Naive B cell (primary cell): ENCODE measurements at places on chromosomes 2 and 18.

DNA sequence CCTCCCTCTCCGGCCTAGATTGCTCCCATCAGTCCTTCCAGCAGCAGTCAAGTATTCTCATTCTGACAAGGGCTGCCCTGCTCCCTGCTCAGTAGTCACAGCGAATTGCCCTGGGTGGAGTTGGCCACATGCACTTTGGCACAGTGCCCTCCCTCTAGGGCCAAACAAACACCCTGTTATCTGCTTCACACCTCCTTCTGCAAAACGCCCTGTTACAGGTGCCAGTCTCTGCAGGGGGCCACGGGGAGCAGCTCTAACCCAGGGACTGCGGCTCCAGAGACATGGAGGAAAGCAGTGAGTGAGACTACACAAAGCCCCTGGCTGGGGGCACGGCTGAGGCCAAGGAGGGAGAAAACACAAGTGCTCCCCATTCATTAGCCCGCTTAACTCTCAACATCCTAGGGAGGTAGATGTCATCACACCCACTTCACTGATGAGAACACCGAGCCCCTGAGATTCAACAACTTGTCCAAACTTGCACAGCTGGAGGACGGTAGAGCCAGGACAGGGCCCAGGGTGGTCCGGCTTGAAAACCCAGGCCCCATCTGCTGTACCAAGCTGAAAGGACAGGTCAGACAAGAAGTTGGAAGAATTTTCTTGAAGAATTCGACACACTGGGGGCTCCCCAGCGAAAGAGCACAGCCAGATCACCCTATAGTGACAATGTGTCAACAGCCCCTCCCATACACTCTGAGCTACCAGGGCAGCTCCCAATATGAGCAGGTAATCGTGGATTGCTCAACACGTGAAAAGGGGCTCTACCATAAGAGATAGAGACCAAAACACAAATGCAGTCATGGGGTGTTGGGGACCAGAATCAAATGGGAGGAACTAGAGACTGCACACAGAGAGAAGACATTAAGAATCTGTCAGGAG, 8.7 kb upstream of the TFCP2L1 start:
- DNase-seq: no peak

GRCh38 chr2:143551971-143552650, 422.9 kb downstream of the ARHGAP15 start:
- no peak for DNase-seq

GRCh38 chr2:219430633-219431615, 3.7 kb upstream of the SPEG start:
- no peak for DNase-seq

DNA sequence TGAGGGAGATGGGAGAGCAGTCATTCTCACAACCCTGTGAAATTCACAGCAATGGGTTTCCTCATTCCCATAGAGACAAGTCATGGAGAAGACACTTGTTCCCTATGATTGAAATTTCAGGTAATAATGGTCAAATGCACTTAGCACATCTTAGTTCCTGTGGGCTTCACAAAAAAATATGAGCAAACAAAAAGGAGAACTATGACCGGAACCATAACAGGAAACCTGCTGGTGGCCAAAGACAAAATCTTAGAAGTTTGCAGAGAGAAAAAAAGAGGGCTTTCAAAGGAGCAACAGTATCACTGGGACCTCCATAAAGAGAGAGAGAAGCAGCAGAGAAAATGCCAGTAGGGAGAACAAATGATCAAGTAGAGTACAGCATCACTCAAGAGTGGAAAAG, 138.9 kb upstream of the APCDD1 start:
- DNase-seq: no peak

GRCh38 chr2:183214680-183215079, 90.4 kb downstream of the NUP35 start:
- DNase-seq: no peak

- no peak for DNase-seq
Measured at GRCh38 chr18:56165601-56166355, 472.6 kb downstream of the TXNL1 start.

DNA sequence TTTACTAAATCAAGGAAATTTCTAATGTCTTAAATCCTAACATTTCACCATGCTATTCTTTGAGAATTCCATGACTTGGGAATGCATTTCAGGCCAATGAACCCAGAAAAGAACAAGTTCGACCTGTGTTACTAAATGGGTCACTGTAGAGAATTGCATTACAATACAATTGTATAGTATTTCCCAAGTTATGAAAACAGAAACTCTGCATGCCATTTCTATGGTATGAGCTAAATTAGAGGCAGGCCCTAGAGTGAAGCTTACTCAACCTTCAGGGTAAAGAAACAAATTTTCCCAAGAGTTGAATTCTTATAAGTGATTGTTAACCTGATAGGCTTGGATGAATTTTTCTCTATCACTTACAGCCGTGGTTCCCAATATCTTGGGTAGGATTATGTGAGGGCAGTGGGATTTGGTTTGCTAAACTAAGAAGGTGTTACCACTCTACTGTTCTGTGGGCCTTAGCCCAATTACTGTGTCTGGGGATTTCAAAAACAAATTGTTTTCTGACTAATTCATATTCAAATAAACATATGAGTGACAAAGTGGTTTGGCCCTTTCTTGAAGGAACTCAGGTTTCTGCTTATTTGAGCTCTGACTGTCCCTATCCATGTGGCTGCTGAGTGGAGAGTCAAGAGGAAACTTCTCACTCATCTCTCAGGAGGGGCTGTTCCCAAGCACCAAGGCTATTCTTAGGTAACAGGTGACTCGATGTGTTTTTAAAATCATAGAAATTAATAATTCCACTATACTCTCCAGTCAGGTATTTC, 11.2 kb upstream of the SERPINB7 start:
- no peak for DNase-seq

DNA sequence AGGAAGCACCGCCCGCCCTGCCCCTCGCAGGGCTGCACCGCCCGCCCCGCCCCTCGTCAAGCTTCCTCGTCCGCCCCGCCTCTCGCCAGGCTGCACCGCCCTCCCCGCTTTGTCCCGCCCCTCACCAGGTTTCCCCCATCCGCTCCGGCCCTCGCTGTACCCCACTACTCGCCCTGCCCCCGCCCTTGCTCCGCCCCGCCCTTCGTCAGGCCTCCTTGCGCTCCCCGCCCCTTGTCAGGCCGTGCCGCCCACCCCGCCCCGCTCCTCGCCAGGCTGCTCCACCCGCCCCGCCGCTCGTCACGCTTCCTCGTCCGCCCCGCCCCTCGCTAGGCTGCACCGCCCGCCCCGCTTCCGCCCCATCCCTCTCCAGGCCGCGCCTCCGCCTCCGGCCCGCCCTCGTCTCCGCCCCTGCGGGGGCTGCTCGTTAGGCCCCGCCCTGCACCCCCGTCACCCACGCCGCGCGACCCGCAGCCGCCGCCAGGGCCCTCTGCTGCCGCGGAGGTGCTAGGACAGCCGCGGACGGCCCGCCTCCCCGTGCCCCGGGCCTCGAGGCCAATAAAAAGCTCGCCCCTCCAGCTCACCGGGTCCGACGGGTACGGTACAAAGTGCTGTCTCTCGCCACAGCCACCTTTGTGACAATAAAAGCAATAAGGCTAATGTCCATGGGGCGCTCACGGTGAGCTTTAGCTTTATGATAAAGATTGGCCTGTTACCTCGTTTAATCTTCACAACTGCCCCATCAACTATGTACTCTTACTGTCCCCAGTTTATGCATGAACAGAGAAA, 602 bp upstream of the DNPEP start:
- DNase-seq: peak; percentile 99

- DNase-seq: no peak
Measured at GRCh38 chr2:160372585-160372984, 121.0 kb downstream of the RBMS1 start.

- DNase-seq: no peak
Measured at GRCh38 chr2:42359304-42359964, 1.6 kb downstream of the COX7A2L start.

DNA sequence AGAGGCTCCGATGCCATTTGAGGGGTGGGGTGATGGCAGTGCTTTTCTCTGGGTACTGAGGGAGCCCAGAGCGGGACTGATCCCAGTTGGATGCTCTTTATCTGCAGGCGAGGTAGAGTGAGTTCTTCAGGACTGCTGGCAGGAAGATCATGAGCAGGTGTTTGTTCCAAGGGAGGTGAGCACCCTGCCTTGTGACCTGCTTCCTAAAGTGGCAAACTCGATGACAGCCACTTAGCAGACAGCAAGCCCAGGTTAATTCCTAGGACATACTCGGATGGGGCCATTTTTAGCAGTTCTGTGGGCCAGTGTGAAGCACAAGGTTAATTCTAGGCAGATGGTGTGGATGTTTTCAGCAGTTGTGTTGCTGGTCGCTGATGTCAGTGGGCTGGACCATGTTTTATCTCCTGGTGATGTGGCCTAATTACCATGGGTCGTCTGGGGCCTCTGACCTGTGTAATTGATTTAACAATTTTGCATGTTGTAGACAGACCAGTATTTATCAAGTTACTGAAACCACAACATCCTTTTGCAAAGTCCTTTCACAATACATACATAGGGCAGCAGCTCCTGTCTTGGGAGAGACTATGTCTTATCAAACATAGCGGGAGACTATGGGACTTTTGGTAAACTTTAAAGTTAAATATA, 4.9 kb downstream of the FKBP1B start:
- DNase-seq: no peak

- no peak for DNase-seq
Measured at GRCh38 chr2:201888426-201888800, 82.1 kb downstream of the CDK15 start.
